ENCODE measurements at places on chromosomes 4 and X.
A peak's percentile ranks its signal among the peaks of the same experiment; 100 is the strongest.

- no peak for DNase-seq
Measured at GRCh38 chrX:41024755-41025154, 60.5 kb upstream of the USP9X start.

GRCh38 chr4:109947457-109947856, 34.8 kb downstream of the EGF start:
- DNase-seq, result peak; percentile 4

- DNase-seq, result no peak
Measured at GRCh38 chrX:102517326-102517725, 787 bp upstream of the TMSB15A start.

GRCh38 chrX:64188901-64189300, 16.6 kb downstream of the AMER1 start:
- DNase-seq, result no peak

DNA sequence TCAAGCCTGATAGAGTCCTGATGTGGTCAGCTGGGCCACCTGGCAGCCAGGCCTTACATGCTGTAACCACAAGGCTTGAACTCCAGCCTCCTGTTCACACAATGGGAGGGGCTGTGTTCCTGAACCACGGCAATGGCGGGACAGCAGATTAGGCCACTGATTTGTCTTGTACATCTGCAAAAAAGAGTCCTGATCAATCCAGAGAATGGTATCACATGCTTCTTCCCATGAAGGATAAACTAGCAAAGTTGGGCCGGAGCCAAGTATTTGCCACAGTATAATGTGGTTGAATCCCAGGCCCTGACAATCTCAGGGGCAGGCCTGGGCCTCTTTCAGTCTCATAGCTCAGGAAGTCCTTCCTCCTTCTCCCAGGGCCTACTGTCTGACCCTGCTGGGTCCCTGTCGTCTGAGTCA, 2182.5 kb upstream of the AGA start:
- no peak for DNase-seq

GRCh38 chr4:87002682-87003043, 67.9 kb downstream of the AFF1 start:
- DNase-seq, result no peak

- DNase-seq, result no peak
Measured at GRCh38 chr4:93814722-93815121, 13.8 kb upstream of the ATOH1 start.

DNA sequence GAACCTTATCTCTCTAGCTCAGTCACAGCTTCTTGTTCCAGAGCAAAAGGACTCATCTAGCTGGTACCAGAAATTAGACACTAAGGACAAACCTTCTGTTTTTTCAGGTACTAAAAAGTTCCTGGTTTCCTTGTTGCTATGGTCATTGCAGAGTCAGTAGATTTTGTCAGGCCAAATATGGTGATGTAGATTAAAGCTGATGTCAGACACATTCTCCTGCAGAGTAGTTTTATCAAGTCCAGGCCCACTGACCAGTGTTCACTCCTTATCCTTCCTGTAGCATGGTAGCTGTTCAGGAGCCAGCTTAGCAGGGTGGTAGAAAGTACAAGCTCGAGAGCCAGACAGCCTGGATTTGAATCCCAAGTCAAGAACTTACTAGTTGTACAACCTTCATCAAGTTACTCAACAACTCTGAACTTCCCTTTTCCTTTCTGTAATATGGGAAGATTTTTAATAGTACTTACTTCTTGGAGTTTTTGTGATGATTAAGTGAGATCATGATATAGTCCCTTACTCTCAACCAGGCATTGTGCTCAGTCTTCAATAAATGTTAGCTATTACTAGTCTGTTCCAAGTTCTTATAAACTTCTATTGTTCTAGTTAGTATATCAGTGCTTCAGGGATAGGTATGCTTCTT, 17.9 kb downstream of the OCRL start:
- no peak for DNase-seq

- peak; percentile 59 for DNase-seq
Measured at GRCh38 chr4:74397748-74398426, 32.9 kb downstream of the EREG start.
